Smooth muscle cell of the brain vasculature (primary cell): ENCODE measurements at places on chromosomes 6 and 20.

DNA sequence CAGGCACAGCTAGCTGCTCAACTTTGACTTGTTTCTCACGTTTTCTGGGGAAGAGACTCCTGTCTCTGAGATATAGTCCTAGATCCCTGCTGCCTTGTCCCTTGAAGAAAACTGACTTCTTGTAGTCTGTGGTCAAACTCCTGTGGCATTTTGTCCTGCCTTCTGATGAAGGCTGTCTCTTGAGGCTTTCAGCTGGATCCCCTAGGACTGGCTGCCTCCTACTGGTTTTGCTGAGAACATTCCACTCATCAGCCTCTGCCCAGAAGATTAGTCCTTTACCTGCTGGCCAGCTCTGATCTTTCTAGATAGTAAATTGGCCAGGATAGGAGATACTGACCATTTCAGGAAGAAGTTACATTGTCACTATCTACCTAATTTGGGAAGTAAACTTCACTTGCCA lies 71.9 kb upstream of the CNR1 start:
- DNase-seq: no peak

DNA sequence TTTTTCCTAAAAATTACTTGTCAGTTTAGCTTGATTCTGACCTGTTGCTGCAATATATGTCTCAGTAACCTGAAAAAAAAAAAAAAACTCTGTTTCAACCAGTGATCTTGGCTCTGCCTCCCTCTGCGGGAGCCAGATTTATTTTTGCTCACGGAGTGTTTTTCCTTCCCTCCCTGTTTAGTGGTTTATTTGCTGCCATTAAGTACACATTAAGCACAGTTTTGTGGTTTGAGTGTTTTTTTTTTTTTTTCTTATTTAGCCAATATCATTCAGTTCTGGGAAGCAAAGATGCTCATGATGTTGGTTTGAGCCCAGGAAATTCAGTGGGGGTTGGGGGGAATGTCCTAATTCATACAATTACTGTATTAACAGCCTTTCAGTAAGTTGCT lies 110.1 kb upstream of the GPR6 start:
- DNase-seq: peak; percentile 2

- DNase-seq: no peak
Measured at GRCh38 chr20:46332373-46333160, 24.3 kb upstream of the CDH22 start.

DNA sequence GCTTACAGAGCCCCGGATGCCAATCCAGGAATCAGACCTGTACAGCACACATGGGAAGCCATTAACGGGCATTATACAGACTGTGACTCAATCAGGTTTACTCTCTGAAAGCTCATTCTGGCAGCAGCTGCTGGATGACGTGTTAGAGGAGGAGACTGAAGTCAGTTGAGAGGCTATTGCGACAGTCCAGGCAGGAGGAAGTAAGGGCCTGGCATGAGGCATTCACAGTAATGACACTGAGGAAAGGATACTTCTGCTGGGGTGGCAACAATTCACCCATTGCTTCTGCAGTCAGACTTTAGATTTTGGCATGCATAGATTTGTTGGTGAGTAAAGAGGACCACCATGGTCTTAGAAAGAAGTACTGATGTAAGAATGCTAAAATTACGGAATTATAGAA lies 151.0 kb upstream of the HEY2 start:
- DNase-seq: no peak

- DNase-seq: no peak
Measured at GRCh38 chr6:49430187-49430586, 32.9 kb downstream of the MMUT start.

GRCh38 chr6:134002821-134003220 lies 49.6 kb downstream of the SLC2A12 start:
- no peak for DNase-seq

DNA sequence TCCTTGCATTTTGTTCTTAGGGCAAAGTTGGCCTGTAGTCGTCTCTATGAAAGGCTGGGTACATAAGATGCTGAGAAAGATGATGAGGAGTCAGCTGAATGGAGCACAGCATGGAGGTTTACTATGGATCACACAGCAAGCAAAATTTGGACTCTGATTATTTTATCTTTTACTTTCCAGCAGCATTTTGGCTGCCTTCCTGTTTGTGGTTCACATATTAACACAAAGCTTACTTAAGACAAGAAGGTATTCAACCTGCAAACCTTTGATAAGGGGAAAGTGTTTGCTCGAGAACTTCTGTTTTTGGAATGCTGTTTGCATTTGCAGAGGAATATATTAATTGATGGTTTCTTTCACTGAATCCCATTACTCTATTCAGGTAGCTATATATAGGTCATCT lies 103.1 kb upstream of the ENPP5 start:
- DNase-seq: no peak

DNA sequence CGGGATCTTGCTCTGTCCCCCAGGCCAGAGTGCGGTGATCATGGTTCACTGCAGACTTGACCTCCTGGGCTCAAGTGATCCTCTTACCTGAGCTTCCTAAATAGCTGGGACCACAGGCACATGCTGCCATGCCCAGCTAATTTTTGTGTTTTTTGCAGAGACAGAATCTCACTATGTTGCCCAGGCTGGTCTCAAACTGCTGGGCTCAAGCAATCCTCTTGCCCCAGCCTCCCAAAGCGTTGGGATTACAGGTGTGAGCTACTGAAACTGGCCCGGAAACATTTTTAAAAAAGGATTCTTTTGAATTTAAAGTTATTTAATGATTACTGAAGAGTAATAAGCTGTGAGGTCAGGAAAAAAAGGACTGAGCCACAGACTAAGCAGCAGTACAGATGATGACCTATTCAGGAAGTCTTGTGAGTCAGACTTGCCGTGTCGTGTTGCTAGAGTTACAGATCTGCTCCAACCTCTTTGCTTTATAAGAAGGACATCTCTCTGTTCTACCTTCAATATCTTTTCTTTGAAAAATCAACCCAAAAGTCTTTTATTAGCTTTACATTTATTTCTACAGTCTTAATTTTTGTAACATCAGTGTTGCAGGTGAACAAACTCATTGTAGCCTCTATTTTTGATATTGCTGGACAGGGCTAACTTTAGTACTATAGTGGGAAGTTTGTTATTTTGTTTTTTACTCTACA lies 108.7 kb downstream of the NCOA3 start:
- DNase-seq: peak; percentile 52

- no peak for DNase-seq
Measured at GRCh38 chr20:3082955-3083952, 1.3 kb downstream of the AVP start.

GRCh38 chr20:46323557-46323956 lies 15.3 kb upstream of the CDH22 start:
- no peak for DNase-seq

DNA sequence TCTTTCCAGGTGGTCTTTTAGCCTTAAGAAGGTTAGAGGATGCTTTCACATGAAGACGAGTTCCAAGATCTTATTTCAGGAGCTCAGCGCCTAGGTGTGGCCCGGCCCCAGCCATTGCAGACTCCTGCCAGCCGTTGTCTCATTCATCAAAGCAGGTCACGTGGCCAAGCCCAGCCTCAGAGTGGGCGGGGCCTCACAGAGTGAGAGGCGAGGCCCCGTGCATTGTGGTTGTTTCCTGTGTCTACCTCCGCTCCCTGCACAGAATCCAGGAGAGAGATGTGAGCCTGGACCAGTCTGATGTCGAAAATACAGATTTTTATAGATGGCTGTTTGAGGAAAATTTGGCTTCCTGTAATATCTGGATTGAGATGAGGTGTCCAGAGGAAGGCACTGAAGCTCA lies 49.2 kb upstream of the CST5 start:
- no peak for DNase-seq

DNA sequence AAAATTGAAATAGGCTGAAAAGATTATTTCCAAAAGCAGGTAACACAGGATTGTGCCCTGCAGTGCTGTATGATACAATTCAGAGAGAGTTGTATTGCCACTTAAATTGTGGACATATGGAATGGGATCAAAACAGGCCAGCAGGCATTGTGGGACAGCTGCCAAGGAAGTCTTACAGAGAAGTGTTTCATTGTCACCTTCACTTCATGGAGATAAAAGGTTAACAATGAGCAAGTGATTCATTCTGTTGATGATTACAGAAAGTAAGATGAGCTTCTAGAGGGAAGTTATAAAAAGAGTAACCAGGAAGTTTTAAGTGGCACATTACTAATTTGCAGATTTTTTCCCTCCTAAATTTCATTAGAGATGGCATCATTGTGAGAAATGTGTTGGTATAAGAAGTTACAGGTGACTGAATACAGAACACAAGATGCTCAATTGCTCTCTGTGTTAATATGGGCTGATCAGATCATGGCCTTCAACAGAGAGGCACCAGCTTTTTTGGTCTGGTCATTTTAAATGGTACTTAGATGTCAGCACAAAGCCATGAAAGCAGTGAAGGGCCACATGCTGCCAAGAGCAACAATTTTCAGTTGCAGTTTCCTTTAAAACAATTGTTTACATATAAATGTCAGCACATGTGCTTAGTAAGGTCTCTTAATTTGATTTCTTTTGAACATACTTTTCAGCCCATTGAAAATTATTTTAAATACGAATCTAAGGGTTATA lies 402.5 kb upstream of the FKBP1C start:
- DNase-seq: no peak

DNA sequence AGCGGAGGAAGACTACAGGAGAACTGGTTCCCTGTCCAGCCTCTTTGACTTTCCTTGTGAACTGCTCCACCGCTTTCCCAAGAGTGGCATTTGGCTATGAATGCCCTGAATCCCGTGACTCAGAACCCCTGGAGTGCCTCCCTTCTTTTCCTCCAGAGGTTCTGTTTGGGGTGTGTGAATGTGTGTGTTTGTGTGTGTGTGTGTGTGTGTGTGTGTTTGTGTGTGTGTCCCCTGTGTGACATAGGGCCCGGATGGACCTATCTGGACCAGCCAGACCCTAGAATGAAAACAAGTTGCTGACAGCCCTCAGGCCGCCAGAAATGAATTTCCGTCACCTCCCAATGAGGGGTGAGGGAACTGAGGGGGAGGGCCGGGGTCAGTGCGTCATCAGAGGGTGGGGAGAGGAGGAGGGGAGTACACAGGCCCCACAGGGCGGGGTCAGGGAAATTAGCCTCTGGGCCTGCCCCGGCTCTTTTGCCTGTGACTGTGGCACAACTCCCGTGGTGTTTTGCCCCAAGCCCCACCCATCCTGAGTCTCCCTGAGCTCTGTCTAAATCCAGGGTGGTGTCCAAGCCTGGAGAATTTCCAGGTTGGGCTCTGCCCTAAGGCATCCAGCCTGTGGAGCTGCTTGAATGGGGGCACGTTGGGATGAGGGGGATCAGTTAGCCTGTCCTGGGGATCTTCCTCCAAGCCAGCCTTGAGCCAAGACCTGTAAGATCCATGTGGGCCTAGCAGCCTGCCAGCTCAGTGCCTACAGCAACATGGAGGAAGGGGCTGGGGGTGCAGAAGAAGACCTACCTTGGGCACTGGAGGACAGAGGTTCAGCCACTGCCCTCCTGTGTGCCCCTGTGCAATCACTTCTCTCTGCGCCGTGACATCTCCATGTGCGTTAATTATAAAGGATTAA lies 15.2 kb upstream of the MRPS18A start:
- peak; percentile 97 for DNase-seq

DNA sequence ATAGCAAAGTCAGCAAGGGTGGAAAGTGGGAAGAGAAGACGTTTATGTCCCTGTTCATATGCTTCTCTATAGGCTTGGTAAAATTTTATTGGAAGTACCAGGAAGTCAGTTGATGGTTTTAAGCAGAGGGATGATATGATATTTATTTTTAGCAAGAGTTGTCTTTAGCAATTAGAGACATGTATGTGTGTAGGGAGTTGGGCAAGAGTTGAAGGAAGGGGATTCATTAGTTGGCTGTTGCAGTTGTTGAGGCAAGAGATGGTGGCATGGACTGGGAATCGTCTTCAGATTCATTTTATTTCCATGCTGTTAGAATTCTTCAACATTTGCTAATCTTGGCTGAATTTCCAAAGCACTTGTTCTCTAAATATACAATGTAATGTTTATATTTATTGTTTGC lies 85.6 kb downstream of the QKI start:
- DNase-seq: no peak

- DNase-seq: no peak
Measured at GRCh38 chr6:87917886-87918285, 129.8 kb upstream of the SPACA1 start.

- DNase-seq: no peak
Measured at GRCh38 chr6:144343701-144344428, 58.7 kb downstream of the UTRN start.

- DNase-seq: peak; percentile 47
Measured at GRCh38 chr6:53984163-53984562, 127.1 kb upstream of the MLIP start.

GRCh38 chr20:61652146-61652545 lies 400.1 kb downstream of the CDH4 start:
- DNase-seq: no peak

DNA sequence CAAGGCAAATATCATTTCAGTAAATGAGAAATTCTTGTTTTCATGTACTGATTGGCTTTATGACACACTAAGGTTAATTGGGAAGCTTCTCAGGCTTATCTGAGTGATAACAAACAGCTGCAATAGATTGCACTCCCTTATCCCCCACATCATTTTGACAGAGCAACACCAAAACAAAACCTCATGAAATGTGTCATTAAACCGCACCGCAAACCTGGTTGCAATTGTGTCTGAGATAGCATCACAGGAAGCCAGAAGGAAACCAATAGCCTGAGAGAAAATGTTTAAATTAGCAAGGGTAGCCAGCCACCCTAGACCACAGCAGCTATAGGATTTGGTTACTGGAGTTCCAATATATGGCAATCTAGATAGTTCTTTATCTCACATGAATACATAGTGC lies 31.6 kb upstream of the LAMA4 start:
- DNase-seq: no peak

- DNase-seq: no peak
Measured at GRCh38 chr6:15348528-15348927, 102.7 kb downstream of the JARID2 start.

- no peak for DNase-seq
Measured at GRCh38 chr6:63571361-63572043, 778 bp upstream of the LOC128125822 start.

- DNase-seq: no peak
Measured at GRCh38 chr6:104955927-104956730, 778 bp upstream of the LIN28B start.

- no peak for DNase-seq
Measured at GRCh38 chr20:58967652-58968429, 13.2 kb upstream of the NELFCD start.

GRCh38 chr6:35445691-35446090 lies 6.4 kb upstream of the FANCE start:
- DNase-seq: no peak
